ENCODE measurements at places on chromosomes 13 and 19.

- DNase-seq: no peak
These were observed 421.9 kb upstream of the PRR20A start for GRCh38 chr13:56718791-56719190.

DNA sequence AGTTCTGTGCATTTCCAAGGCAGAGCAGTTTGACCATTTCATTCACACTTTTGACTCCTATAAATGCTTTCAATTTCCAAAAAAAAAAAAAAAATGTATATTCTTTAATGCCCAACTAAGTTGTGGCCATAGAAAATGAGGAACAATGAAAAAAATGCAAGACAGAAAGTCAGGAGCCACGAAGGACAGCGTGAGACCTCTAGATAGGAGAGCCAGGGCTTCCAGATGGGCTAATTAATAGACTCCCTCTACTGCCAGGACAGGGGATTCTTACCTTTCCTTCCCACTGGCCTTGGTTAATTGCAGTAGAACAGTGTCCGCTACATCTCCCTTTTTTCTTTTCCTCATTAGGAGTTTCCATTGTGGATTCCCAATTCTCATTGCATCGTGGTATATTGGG, 8.6 kb downstream of the FPR3 start:
- no peak for DNase-seq

- no peak for DNase-seq
These were observed 22.0 kb downstream of the NOTCH3 start for GRCh38 chr19:15178629-15179308.

DNA sequence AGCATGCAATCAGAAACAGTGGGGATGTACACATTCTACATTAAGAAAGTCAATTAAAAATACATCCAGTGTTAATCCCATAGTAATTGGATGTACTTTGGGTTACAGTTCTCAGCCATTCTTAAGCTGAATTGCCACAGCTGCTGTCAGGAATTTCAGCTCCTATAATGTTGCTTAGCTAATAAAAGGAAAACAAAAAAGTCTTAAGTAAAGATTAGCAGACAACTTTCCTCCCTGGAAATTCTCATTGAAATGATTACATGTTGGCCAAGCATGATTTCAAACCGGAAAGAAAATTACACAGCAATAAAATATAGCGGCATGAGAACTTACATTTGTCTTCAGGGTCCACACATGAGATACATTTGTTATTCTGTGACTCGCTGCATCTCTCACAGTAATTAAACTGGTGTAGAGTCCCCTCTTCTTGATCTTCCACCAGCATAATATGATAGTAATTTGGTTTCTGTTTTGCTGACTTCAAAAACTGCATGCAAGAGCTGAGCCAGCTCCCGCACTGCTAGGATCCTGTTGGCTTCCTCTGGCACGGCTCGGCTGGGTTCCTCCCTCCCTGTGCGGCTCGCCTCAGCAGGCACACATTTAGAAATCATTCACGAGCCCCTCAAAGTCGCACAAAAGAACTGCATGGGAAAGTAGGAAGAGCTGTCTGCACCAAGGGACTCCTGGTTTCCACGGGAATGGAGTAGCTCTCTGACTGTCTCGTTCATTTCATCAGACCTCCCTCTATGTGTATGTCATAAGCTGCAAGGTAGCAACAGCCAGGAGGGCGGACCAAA, at the start of gene HTR2A:
TSS of gene HTR2A (minus strand) at position 713 of the 797 bp plus-strand sequence. CDS start 1,147 bp downstream, outside the sequence.
- no peak for DNase-seq

- DNase-seq: no peak
These were observed 66.8 kb downstream of the FNDC3A start for GRCh38 chr13:49042476-49042875.

GRCh38 chr19:43738780-43739211, 16.0 kb downstream of the SMG9 start:
- no peak for DNase-seq
